ENCODE measurements at places on chromosomes 4 and X. TPM values are rescaled to one million over a fixed set of nuclear protein-coding genes. Genes with fewer than 3 reads are reported as not detected.

NFKB1 gene
- total RNA-seq = 129 TPM

ZFP42 gene
- not detected for total RNA-seq

HMX1 gene
- total RNA-seq = not detected

GJB1 gene
- total RNA-seq = not detected

MAGEC2 gene
- total RNA-seq = not detected

SMIM10 gene
- 0.58 TPM for total RNA-seq

CYLC1 gene
- total RNA-seq = not detected

TACR3 gene
- total RNA-seq = not detected

SEC24D gene
- 28.4 TPM for total RNA-seq

RPS6KA6 gene
- total RNA-seq = not detected

DAPP1 gene
- total RNA-seq = 19.6 TPM

HS6ST2 gene
- total RNA-seq = not detected

ADH1B gene
- total RNA-seq = not detected
